Lower leg skin (tissue), 4 donors: ENCODE measurements at places on chromosomes 3 and 15.

DNA sequence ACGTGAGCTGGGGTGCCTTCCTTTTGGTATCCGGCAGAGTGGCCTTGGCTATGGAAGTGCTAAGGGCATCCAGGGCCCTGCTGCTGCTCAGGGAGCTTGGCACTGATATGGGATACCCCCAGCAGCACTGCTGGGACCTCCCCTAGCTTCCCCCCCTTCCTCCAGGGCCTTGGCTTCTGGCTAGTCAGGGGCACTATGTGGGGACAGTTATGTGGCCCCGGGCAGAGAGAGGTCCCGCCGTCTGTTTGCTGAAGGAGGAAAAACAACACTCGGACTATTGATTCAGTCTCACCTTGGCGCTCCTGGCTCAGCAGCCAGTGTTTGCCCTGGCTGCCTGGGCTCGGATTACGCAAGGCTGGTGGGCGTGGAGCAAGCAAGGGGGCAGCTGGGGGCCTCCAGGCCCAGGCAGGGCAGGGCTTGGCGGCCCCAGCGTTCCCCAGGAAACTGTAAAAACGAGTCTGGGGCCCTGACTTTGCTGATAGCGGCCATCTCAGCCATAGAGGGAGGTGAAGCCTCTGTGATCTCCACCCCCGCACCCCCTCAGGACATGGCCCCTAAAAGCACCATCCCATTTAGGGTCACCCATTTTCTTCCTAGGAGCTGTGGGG, 5.7 kb downstream of the FURIN start:
- DNase-seq: no peak

DNA sequence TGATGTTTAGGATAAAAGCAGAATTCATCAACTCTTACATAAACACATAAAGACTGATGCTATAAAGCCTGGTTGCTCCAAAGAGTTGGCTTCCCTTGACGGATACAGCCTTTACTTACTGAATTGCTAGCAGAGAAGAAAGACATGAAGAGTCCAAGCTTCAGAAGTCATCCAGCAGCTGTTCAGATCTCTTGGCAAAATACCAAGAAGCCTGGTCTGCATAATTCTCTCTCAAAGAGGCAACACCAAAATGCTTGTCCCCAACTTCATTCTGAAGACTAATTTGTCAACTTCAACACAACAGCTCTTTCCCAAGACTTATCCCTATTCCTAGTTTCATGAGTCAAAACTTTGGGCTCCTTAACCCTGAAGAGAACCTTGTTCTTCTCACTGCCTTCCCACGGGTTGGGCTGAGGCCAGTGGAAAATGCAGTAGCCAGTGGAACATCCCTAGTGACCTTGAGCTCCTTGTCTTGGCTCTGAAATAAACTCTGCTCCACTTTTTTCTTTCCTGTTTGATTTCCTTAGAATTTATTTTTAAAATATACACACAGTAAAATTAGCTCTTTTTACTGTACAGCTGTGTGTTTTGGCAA, 119.2 kb upstream of the THBS1 start:
- DNase-seq: no peak

- DNase-seq: no peak
Measured at GRCh38 chr3:50950591-50950990, 275.9 kb downstream of the DOCK3 start.

- no peak for DNase-seq
Measured at GRCh38 chr3:143896486-143896885, 48.2 kb upstream of the SLC9A9 start.

GRCh38 chr3:139491966-139492365, 15.7 kb upstream of the RBP2 start:
- peak; percentile 70 for DNase-seq

DNA sequence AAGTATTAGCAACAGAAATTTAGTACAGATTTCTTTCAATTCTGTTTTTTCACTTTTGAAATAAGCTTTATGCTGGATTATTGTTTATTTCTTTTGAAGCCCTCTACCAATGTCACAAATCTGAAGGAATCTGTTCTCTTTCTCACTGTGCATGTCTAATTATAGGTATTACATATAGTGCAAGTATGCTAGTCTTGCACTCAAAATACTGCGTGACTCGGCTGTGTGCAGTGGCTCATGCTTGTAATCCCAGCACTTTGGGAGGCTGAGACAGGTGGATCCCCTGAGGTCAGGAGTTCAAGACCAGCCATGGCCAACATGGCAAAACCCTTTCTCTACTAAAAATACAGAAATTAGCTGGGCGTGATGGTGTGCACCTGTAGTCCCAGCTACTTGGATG, 95.8 kb upstream of the PLAAT1 start:
- no peak for DNase-seq

DNA sequence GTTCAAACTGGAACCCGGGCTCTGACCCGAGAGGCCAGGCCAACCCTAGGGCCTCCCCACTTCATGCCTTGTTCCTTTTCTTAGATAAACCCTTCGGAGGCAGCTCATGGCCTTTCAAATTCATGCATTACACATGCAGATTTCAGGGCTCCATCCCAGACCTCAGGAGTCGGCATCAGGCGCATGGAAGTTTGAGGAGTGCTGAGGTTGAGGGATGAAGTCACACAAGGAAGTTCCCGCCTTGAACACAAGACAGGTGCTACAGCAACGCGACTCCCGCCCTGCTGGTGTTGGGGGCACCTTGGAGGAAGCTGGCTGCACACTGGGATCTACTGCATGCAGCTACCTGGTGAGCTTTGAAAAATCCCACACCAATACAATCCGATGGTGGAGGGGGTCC, 245.2 kb upstream of the LYSMD4 start:
- DNase-seq: no peak

DNA sequence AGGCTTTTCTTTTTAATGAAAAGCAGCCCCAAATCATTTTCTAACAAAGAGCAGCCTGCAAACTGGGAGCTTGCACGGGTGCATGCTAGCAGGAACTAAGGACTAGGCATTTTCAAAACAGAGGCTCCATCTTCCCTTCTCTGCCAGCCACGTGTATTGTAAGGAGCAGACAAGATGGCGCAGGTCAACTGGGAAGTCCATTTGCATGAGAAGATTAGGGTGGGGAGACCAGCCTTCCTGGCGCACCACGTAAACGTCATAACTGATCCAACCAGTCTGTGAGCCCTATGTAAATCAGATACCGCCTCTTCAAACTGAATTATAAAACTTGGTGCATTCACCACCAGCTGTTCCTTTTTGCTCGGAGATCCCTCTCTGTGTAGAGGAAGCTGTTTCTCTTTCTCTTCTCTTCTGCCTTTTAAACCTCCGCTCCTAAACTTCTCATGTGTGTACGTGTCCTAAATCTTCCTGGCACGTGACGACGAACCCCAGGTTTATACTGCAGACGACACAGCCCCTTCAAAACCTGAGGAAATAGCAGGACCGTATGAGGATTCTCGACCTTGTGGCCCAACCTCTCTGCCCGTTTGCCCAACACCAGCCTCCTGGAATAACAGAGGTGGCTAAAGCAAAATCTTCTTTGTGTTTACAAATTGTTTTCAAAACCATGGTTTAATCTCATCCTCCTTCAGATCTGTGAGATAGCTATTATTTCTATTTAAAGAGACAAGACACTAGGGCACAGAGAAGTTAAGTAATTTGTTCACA, 26.4 kb upstream of the SLC30A4 start:
- no peak for DNase-seq

DNA sequence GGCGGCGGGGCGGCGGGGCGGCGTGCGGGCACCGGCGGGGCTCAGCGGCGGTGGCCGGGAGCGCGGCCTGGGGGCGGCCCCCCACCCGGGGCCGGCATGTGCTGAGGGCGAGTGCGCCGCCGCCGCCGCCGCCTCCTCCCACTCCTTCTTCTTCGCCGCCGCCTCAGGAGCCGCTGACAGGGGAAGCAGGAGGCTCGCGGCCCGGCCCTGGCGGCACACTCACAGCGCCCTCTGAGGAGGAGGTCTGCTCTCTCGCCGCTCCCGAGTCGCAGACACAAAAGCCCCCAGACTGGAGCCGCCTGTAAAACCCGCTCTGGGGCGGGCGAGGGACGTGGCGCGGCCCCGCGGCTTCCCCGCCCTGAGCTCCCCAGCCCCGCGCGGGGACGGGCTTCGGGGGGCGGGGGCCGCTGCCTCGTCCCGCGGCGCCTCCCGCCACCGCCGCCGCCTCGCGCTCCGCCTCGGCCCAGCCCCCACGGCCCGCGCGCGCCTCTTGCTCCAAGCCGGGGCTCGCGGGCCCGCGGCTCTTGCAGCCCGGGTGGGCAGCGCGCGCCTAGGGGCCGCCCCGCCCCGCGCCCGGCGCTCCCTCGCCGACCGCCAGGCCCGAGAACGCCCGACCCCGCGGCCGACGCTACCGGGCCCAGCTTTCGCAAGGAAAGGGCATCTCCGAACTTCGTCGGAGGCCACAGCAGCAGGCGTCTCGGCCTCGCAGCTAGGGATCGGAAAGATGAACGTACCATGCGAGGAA, at the start of gene PYGO1:
PYGO1 (minus strand) TSS at position 276 of the 745 bp plus-strand sequence. CDS start 462 bp downstream, outside the sequence.
- DNase-seq: peak; percentile 18

GRCh38 chr3:150497956-150498355, 48.3 kb downstream of the SERP1 start:
- no peak for DNase-seq

- peak; percentile 25 for DNase-seq
Measured at GRCh38 chr15:70815604-70816003, 38.4 kb downstream of the LARP6 start.

- no peak for DNase-seq
Measured at GRCh38 chr15:25989327-25989726, 126.2 kb upstream of the ATP10A start.

GRCh38 chr15:48306639-48307038, 24.6 kb upstream of the DUT start:
- DNase-seq: no peak

- DNase-seq: no peak
Measured at GRCh38 chr3:186938716-186939115, 8.4 kb downstream of the ST6GAL1 start.

DNA sequence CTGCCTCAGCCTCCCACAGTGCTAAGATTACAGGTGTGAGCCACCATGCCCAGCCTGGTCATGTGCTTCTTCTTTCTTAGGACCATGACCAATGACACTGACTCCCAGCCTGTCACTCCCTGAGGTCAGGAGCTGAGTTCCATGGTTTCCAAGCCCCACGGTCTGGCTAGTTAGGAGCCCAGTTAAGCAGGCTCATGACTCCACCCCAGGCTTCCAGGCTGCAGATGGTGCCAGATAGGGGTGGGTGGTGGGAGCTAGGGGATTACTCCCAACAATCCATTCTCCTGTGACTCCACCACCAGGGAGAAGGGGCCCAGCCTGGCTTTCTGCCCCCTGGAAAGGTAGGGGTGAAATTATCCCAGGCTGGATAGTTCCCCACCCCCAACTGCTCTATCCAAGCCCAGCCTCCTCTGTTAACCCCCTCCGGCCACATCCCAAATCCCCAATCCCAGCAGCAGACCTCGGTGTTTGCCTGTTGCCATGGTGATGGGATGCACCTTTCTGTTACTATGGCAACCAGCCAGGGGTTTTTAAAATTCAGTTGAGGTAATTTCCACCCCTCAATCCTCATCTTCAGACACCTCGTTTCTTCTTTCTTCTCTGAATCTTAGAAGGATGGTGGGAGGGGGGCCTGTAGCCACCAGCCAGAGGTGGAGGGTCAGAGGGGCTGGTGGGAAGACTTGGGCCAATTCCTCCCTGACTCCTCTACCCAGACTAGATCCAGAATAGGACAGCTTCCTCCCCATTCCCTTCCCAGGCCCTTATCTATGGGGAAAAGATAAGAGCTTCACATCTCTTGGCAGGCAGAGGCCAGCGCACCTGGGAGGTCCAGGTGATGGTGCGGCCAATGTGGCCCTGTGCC, 22.5 kb upstream of the SEMA3F start:
- no peak for DNase-seq

DNA sequence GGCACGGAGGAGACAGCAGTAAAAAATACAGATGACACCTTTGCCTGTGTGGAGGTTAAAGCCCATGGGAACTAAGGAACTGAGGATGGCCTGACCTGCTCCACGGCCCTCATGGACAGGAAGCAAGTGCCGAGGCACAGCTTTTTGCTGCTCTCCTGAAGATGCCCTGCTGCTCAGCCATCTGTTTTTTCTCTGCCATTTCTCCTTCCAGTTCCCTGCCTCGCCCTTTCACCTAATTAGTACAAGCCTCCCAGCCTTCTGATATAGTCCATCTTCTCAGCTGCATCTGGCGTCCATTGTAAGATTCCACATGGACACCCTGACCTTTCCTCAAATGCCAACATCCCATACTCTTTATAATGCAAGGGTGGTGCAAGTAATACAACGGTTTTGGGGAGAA, 11.8 kb upstream of the CXCR6 start:
- DNase-seq: no peak

DNA sequence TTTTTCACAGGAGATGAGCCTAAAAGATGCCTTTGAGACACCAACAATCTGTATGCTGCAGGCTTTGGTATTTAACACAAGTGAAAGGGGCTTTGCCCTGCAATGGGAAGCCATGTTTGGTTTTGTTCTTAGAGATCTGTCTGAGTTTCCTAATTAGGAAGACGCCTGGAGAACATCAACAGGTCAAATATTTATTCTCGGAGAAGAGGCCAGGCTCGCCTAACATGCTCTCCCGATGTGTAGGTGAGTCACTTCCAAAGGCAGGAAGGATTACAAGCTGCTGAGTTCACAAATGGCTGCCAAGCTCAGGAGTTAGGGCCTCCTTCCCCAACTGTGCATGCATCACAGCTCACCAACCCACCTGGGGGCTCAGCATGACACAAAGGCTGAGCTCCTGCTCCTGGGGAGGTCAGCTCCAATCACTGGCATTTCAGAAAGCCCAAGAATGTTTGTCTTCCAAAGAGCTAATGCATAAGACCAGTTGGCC, 119.5 kb upstream of the PRICKLE2 start:
- DNase-seq: no peak

- no peak for DNase-seq
Measured at GRCh38 chr3:184339001-184339400, 1.6 kb downstream of the FAM131A start.

DNA sequence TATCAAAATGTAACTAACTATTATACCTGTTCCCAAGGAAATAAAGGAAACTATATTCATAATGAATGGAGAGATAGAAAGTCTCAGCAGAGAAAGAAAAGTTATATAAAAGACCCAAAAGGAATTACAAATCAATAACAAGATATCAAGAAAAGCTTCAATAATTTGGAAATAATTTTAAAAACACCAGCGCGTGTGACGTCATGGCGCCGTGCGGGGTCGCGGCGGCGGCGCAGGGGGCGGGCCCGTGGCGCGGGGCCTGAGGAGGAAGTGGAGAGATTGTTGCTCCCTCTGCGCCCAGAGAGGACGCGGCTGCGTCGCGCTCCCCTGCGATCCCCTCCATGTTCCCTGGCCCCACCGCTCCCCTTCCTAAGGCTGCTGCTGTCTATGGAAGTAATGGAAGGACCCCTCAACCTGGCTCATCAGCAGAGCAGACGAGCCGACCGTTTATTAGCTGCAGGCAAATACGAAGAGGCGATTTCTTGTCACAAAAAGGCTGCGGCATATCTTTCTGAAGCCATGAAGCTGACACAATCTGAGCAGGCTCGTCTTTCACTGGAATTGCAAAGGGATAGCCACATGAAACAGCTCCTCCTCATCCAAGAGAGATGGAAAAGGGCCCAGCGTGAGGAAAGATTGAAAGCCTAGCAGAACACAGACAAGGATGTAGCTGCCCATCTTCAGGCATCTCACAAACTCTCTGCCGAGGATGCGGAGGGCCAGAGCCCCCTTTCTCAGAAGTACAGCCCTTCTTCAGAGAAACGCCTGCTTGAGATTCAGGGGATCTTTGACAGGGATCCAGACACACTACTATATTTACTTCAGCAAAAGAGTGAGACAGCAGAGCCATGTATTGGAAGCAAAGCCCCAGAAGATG, 4.1 kb downstream of the XCR1 start:
- no peak for DNase-seq
